Cardiac muscle cell (in vitro differentiated cells and primary cell): ENCODE measurements at places on chromosomes 2 and 18.

GRCh38 chr2:178234648-178235047 lies 40.3 kb downstream of the OSBPL6 start:
- no peak for DNase-seq

GRCh38 chr2:219037783-219038499 lies 3.4 kb downstream of the CFAP65 start:
- DNase-seq = no peak

DNA sequence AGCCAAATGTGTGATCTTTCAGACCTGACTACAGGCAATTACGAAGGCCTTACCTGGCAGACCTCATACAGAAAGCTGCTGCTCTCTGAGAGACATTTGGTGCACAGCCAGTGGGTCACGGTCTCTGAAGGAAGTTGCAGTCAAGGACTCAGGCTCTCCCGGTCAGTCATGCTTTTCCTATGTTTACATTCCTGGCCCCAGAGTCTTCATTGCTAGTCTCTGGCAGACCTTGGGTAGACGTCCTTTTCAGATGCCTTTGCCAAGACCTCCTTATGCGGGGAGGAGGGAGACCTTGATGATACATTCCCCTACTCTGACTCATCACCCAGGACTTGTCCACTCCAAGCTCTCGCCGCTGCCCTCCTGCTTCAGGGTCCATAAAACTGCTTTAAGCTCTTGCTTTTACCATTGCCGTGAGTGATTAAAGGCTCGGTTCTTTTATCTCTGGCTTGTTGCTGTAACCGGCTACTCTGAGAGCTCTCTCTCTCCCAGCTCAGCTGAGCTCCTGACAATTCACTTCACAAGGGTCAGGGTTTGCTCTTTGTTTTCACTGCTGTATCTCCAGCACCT lies 62.0 kb upstream of the SLC35F5 start:
- peak; percentile 99 for DNase-seq

GRCh38 chr2:28975671-28976070 lies 5.4 kb upstream of the TOGARAM2 start:
- DNase-seq = no peak

- no peak for DNase-seq
Measured at GRCh38 chr2:161166538-161167409, 6.5 kb downstream of the TANK start.

- peak; percentile 49 for DNase-seq
Measured at GRCh38 chr2:207484444-207485391, 45.0 kb upstream of the CREB1 start.

DNA sequence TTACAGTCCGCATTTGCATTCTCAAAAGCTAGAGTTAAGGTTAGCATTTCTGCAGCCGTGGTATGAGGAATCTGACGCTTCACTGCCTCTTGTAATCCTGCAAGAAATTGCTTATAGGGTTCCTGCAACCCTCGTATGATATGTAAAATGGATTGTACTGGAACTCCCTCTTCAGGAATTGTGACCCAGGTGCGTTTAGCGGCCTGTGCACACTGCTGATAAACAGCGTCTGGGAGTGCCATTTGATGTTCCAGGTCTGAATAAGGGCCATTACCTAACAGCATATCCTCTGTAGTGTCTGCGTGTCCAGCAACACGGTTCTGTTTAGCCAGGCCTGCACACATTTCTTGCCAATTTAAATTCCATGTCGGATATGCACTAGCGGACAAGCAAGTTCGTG lies 42.5 kb downstream of the CXCR4 start:
- no peak for DNase-seq

DNA sequence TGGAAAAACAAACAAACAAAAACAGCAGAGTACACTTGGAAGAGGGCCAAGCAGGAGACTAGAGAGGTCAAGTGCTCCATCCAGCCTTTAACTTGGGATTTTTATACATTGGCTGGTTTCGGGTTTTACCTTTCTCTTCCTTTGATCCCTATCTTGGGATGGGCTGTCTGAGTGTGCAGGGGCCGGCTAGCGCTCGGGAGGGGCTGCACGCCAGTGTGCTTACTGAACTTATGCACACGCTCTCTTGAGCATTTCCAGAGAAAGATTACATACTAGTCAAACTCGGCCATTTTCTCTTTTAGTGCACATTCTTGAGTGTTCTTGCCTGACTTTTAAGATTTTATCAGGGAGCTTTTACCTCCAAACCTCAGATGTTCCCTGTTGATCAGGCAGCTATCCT lies 707.8 kb downstream of the DSC3 start:
- no peak for DNase-seq

- no peak for DNase-seq
Measured at GRCh38 chr18:785242-785641, 26.8 kb downstream of the YES1 start.

DNA sequence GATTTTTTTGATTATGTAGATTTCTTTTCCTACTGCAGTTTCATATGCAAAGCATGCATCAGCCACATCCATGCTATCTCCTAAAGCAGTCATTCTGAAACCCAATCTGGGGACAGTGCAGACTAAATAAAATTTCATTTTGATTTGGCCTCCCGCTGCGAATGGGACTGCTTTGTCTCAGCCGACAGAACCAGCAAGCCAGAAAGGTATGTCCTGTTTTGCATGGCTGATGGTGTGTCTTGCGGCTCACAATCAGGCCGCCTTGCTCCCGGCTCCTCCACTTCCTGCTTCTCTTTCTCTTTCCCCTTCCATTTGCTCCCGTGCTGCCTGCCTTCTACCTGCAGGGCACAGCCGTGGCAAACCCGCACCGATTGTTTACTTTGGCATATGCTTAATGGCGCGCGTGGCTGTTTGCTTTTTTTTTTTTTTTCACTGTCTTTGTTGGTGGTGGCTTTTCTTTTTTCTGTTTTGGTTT lies 419.6 kb upstream of the POU3F3 start:
- DNase-seq = no peak

DNA sequence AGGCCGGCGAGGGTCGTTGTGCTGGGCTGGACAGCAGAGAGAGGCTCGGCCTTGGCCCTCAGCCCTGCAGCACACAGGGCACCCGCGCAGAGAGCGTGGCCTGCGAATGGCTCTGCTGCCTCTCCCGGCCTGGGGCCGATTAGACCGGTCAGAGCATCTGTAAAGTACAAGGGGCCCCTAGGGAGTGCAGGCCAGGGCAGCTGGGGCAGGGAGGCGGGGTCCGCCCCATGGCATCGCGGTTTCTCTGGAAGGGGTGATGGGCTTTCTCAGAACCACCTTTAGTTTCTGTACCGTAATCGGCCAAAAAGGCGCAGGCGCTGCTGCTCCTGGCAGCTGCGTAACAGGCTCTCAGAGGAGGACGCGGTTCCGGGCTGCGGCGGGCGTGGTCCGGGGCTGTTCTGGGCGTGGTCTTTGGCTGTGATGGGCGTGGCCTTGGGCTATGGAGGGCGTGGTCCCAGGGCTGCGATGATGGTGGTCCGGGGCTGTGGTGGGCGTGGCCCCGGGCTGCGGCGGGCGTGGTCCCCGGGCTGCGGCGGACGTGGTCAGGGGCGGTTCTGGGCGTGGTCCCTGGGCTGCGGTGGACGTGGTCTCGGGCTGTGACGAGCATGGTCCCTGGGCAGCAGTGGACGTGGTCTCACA lies 1.5 kb upstream of the GPR148 start:
- peak; percentile 85 for DNase-seq

DNA sequence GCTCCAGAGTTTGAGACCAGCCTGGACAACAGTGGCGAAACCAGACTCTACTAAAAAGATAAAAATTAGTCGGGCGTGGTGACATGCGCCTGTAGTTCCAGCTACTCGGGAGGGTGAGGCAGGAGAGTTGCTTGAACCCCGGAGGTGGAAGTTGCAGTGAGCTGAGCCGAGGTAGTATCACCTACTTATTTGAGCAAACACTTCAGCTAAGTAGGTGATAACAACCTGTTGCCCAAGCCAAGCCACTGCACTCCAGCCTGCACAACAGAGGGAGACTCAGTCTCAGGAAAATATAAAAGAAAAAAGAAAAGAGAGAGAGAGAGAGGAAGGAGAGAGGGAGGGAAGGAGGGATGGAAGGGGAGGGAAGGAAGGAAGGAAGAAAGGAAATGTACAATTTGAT lies 21.3 kb downstream of the FER1L5 start:
- DNase-seq = no peak

GRCh38 chr18:8912348-8913326 lies 189.9 kb upstream of the NDUFV2 start:
- no peak for DNase-seq

DNA sequence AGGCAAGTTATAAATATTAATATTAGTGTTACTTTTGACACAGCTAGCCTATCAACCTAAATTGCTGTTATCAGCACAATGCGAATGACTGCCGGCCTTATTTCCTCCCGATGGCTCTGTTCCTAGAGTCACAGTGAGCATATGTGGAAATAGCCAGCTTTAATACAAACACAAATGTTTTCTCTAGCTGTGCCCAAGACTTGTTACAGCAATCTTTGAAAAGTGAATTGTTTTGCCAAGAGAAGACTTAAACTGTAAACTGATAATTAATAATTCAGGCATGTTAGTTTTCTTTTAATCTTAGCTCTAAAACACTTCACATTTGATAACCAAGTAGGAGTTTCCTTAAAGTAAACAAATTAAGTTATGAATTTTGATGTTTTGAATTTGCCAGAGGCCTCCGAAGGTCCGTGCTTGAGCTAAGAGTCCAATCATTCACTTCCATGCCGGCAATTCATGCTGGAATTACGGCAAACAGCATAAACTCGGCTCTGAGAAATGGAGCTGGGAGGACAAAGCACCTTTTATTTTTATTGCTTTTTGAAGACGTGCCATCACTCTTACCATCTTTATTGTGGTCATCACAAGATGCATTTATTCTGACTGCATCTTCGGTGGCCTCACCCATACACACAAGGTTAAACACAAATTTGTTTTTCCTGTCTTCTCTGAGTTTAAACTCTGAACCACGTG lies 184.5 kb upstream of the CWC22 start:
- no peak for DNase-seq

- no peak for DNase-seq
Measured at GRCh38 chr2:48961009-48961408, 193.3 kb downstream of the FSHR start.

- no peak for DNase-seq
Measured at GRCh38 chr2:86226636-86227520, 27.6 kb downstream of the MRPL35 start.

GRCh38 chr2:138403431-138403927 lies 98.1 kb upstream of the SPOPL start:
- DNase-seq = no peak

DNA sequence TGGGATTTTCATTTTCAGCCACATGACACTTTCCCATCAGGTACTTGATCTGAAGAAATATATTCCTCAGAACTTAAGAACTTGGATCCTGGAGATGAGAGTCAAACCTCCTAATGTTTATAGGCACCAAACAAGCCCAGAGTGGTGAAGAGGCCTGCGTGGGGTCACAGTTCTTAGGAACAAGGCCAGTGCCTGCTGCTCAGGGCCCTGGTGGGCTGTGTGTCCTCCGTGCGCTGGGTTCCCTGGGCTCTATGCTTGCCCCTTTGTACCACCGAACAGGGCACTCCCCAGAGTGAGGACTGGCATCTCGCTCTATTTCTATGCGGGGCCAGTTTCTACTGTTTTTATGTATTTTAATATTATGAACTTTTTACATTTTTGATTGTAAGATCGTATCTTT lies 76.0 kb upstream of the RBM44 start:
- DNase-seq = no peak

DNA sequence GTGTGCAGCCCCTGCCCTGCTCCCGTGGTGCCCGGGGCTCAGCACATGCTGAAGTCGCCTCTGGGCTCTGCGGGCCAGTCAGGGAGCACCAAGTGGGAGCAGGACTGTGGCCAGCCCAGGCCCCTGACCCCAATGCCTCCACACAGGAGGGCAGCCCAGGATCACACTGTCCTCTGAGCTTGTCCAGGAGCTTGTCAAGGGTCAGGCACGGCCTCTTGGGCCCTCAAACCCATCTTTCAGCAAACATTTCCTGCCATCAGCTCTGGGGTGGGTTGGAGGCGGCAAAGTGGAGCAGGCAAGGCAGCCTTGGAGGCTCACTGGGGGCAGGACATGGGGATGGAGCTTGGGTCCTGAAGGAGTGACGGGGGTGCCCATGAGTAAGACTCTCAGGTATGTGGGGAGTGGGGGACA lies 10.3 kb downstream of the SNED1 start:
- no peak for DNase-seq

GRCh38 chr2:14923820-14924580 lies 291.5 kb downstream of the LRATD1 start:
- no peak for DNase-seq

DNA sequence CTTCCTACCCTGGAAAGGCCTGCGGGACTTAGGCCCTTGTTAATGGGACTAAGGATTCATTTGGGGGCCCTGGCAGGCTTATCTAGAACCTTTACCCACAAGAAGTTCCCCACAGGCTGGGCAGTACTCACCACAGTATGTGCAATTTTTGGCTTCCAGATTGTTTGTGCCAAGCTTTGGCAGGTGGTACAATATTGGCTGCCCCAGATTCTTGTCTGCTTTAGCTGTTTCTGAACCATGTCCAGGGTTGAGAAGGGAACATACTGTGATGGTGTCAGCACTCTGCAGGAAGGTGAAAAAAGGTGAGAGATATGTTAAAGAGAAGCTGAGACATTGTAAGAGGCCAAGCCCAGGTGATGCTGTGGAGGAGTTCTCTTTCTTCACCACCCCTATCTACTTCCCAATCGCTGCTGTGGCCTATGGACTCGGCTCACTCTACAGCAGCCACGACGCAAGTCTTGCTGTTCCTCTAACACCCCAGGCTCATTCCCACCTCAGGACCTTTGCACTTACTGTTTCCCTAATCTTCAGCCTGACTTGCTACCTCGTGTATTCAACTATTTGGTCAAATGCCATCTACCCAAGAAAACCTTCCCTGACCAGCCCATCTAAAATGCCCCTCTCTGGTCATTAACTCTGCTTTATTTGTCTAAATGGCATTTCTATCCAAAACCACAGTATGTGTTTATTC lies 9.2 kb downstream of the SLC4A5 start:
- DNase-seq = no peak

GRCh38 chr2:240383099-240383758 lies 52.2 kb upstream of the GPC1 start:
- DNase-seq = no peak

DNA sequence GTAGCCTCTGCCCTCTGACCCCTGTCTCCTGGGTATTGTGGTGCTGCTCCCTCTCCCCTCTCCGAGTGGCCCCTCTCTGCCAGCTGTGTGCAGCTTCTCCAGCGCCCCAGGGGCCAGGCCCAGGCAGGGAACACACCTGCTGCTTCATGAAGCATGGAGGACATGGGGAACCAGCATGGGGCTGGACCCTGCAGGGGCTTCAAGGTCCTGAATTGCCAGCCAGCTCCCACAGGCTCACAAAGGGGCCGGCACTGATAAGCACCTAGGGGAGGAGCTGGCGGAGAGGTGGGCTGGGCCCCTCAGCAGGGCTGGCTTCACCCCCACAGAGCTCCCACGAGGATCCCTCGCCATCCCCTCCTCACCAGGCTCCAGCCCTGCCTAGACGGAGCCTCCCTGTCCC lies 77.4 kb upstream of the GPC1 start:
- DNase-seq = no peak

GRCh38 chr2:236241181-236242056 lies 22.8 kb downstream of the ASB18 start:
- no peak for DNase-seq

GRCh38 chr2:222613715-222614331 lies 42.1 kb downstream of the FARSB start:
- DNase-seq = peak; percentile 76
